ENCODE measurements at places on chromosomes 11 and 22. TPM values are rescaled to one million over a fixed set of nuclear protein-coding genes. Genes with fewer than 3 reads are reported as not detected.

- DNase-seq: peak; percentile 42
Measured at GRCh38 chr22:20656902-20657836, 116.7 kb upstream of the SERPIND1 start.

GRCh38 chr22:39597236-39597869 lies 26.8 kb downstream of the CACNA1I start:
- no peak for DNase-seq

GNAZ gene
- 3.6 TPM for total RNA-seq

CCDC89 gene
- 1.2 TPM for total RNA-seq

GRCh38 chr22:47596176-47596690 lies 833.8 kb downstream of the TBC1D22A start:
- no peak for DNase-seq

- peak; percentile 45 for DNase-seq
Measured at GRCh38 chr11:61679893-61680621, at the start of gene DAGLA. DAGLA (plus strand) TSS chr11:61680391; CDS start chr11:61720156, 39,765 bp downstream.

DNA sequence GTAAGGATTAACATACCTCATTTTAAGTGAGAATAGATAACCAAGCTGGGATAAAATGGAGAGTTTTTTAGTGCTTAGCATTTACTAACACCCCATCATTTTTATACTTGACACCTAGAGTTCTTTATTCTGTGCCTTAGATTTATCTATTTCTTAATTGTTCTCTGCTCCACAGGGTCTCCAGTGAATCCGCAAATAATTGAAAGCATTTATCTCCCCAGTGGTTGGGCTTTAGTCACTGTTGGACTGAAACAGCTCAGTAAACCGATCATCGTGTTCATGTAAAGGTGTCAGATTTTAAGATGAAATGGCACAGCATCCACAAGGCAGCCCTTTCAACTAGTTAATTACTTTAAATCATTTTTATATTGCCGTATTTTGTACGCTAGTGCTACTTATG lies 17.8 kb upstream of the GRIA4 start:
- no peak for DNase-seq

OR52E8 gene
- total RNA-seq: not detected

- no peak for DNase-seq
Measured at GRCh38 chr22:37088750-37089408, 20.6 kb downstream of the TMPRSS6 start.

- no peak for DNase-seq
Measured at GRCh38 chr11:36108881-36109589, 165.2 kb downstream of the LDLRAD3 start.

C11orf87 gene
- not detected for total RNA-seq

GRCh38 chr11:59172345-59173079 lies 580 bp downstream of the DTX4 start:
- no peak for DNase-seq

DNA sequence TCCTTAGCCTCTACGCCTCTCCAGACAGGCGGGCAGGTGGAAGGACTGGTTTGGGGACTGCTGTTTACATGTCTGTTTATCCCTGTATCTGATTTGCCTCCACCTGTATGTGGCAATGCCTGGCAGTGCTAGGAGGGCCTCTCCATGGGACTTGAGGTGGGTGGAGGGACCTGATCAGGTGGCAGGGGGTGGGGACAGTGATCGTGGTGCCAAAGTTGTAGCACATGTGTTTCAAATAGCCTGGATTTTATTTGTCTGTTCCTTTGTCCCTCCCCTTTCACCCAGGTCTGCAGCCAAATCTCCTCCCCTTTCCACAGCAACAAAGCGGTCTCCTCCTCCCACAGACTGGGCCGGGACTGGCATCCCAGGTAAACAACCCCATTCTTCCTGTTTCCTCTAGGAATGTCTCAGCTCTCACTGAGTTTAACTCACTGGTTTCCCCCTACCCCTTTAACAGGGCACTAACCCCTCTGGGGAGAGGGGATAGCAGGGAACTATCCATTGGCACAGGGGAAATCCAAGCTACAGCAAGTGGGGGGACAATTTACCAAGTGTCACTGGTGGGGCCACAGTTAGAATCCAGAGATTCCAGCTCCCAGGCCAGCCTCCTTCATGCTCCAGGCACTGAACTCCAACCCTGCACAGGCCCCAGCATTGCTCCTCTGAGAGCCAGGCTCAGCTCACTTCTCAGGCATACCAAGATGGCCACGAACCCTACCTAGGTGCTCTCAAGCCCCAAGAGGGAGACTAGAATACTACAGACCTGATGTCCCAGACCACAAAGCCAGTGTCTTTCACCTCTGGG lies 22.9 kb upstream of the TLCD5 start:
- DNase-seq: no peak

GRCh38 chr11:27514558-27514957 lies 8.0 kb upstream of the LIN7C start:
- DNase-seq: peak; percentile 48

OR51A4 gene
- not detected for total RNA-seq

DNA sequence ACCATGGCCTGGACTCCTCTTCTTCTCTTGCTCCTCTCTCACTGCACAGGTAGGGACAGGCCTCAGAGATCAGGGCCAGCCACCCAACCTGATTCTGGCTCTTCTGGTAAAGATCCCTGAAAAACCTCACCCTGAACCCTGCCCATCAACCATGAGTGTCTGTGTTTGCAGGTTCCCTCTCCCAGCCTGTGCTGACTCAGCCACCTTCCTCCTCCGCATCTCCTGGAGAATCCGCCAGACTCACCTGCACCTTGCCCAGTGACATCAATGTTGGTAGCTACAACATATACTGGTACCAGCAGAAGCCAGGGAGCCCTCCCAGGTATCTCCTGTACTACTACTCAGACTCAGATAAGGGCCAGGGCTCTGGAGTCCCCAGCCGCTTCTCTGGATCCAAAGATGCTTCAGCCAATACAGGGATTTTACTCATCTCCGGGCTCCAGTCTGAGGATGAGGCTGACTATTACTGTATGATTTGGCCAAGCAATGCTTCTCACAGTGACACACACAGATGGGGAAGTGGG lies 80.9 kb downstream of the ZNF280B start:
- no peak for DNase-seq

SPI1 gene
- total RNA-seq: not detected

DNA sequence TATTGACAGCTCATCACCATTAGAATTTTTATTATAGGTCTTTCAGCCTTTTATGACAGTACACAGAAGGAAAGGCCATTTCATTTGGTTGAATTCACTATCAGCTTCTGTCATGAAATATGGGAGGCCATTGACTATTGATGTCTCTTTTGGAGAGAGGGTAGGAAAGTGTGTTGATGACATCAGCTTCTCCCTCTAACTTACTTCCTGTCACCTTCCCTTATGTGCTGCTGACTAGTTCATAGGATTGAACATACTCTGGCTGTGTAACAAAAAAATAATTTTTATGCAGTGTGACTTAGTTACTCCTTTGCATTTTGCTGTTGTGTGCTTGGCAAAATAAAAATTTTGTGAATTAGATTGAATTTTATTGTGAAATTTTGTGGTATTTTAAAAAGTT lies 769.2 kb downstream of the METTL15 start:
- DNase-seq: no peak

DNA sequence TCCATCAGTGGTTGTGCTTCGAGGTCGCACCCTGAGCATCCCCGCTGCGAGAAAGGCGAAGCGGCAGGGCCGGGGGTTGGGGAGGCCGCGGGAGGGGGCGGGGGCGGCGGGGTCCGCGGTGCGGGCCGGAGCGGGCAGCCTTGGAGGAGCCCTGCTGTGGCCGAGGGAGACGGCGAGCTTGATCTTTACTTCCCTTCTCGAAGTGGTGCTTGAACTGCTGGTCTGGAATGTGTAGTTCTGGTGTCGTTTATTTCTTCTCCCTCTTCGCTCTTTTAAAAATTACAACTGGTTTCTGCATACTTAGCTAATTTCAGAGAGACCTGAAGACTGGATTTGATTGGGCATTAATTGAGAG lies 1.1 kb downstream of the APLP2 start:
- peak; percentile 3 for DNase-seq

DNA sequence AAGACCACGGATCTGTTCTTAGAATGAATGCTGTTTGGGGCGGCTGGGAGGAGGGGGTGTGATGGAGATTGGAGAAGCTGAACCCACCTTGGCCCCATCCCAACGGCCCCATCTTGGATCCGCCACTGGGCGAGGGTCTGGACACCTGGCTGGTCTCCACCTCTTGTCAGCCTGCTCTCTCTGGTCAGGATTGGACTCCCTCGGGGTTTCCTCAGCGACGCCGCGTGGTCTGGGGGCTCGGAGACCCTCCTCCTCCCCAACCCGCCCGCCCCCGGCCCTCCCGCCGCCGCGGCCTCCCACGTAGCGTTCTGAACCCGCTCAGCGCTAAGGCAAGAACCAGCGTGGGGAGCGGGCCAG lies 4.3 kb upstream of the FLI1 start:
- no peak for DNase-seq

FOLH1 gene
- total RNA-seq: 7.0 TPM

DNA sequence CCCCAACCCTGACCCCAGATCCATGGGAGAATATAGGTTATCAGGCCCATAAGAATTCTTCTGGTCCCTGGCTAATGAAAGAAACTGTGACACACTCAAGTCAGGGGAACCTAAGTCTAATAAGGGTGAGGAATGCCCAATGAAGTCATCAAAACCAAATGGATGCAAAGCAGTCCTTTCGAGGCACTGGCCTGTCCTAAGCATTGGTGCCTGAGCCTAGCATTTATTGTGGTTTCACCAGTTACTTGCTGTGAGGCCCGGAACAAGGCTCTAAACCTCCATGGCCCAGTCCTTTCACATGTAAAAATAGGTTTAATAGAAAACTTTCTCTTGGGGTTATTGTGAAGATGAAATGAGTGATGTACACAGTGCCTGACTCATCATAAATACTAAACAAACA lies 712.6 kb downstream of the DLG2 start:
- DNase-seq: no peak

GRCh38 chr11:47538741-47539565 lies 14.0 kb downstream of the CELF1 start:
- DNase-seq: no peak

- no peak for DNase-seq
Measured at GRCh38 chr22:34102633-34103032, 182.4 kb upstream of the LARGE1 start.

DNA sequence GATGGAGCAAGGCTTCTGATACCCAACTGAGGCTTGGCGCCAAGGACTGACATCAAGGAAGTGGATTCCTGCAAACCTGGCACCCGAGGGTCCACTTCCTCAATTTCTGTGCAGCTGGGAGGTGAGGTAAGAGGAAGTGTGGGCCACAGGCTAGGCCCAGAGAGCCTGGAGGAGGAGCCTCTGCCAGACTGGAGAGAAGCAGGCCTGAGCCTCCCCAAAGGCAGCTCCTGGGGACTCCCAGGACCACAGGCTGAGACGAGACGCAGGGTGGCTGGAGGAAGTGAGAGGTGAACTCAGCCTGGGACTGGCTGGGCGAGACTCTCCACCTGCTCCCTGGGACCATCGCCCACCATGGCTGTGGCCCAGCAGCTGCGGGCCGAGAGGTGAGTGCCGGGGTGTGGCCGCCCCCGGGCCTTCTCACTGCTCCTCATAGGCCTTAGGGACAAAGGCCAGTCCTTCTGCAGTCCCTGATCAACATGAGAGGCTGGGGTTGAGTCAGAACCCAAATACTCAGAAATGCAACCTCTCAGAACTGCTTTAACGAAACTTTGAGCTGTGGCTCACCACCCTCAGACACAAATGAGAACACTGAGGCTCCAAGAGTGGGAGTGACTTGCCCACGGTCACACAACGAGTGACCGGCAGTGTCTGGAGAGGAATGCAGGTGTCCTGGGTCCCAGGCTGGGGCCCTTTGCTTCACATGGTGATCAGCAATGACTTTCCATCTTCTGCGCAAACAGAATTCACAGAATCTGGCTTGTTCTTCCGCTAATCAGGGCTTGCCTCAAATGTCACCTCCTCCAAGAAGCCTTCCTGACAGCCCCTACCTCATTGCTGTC lies at the start of gene NCF4:
Gene NCF4 (plus strand): TSS at position 186 of the 839 bp plus-strand sequence. CDS start 166 bp downstream, at position 352.
- no peak for DNase-seq

Data from SK-MEL-5 (cell line).